Suprapubic skin (tissue), 4 donors: ENCODE measurements at places on chromosomes 16 and 17. TPM values are rescaled to one million over a fixed set of nuclear protein-coding genes. Genes with fewer than 3 reads are reported as not detected.

The EPN3 gene
- 90.7 TPM for total RNA-seq

The SNN gene
- 32.7 TPM for total RNA-seq

The MT1H gene
- 3.9 TPM for total RNA-seq

The IST1 gene
- 209 TPM for total RNA-seq

The CHD9NB gene
- total RNA-seq = 8.7 TPM

The SMIM22 gene
- total RNA-seq = not detected

The TMEM238L gene
- 8.9 TPM for total RNA-seq

The GDPD1 gene
- total RNA-seq = 1.8 TPM

The SCGB1C2 gene
- total RNA-seq = not detected

The RPA1 gene
- 43.0 TPM for total RNA-seq

The XAF1 gene
- total RNA-seq = 4.3 TPM

DNA sequence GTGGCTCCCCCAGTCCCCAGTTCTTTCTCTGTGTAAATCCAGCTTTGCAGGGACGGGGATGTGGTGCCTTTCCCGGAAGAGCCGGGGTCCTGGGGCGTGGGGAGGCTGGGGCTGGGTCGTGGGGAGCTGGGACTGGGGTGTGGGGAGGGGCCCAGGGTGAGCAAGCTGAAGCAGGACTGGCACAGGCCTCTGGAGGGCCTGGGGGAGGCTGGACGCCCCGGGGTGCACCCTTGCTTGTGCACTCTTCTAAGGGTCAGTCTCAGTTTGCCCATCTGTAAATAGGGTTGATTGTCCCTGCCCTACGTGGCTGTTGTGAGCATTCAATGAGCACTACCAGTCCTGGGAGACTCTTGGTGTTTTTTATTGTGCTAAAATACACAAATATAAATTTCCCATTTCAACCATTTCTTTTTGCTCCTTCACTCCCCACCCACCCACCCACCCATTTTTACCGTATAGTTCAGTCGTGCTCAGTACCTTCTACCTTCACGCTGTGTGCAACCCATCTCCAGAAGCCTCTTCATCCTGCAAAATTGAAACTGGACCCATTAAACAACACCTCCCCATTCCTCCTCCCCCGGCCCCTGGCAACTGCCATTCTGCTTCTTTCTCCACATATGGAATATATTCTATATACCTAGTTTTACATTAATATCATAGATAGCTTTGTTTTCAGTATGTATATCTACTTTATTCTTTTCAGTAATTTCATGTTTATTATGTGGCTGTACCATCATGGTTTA is 7.8 kb upstream of the TBC1D3B start:
- no peaks in the 10 kb centered on the region for H3K36me3 ChIP-seq
- H3K27ac ChIP-seq = no peak overlapping the region
- peak overlapping the region; percentile 52 for H3K4me3 ChIP-seq
- peaks cover 20% of the 10 kb centered on the region for H3K4me1 ChIP-seq
- H3K27me3 ChIP-seq = peaks cover 35% of the 10 kb centered on the region

DNA sequence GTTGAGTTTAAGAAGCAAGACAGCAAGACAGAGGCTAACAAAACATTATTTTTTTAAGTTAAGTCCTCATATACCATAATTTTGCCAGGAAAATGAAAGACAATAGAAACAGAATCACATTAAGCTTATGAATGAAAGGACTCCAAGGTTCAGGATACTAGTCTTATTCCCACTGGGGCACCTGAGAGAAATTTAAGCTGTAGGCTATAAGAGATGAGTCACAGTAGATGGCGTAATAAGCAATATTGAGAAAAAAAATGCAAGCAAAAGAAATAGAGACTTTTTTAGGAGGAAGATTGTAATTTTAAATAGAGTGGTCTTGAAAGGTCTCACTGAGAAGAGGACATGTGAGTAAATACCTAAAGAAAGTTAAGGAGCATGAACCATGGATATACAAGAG is 57.1 kb upstream of the KIF2B start:
- no peak overlapping the region for H3K4me3 ChIP-seq
- no peak overlapping the region for H3K27ac ChIP-seq
- H3K27me3 ChIP-seq = no peaks in the 10 kb centered on the region
- no peaks in the 10 kb centered on the region for H3K36me3 ChIP-seq
- no peak for DNase-seq

DNA sequence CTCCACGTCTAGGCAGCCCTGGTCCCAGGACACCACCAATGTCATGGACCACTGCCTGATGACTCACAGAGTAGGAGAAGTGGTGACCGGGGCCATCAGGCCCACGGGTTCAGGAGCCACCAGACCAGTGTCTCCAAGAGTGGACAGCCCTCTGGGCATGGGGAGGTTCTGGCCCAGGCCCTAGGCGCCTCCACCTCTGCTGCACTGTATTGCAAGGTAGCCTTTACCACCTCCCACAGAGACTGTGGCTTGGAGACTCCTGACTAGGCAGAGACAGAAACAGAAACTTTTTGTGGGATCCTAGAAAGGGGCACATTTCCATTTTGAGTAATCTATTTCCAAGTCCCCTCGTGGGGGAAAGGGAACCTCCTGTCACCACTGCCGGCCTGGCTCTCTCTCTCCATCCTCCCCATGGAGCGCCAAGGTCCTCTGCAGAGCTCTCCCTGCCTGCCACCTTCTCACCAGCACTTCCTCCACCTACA is 2.9 kb downstream of the CDIP1 start:
- H3K36me3 ChIP-seq = no peaks in the 10 kb centered on the region
- DNase-seq = no peak
- peaks cover 24% of the 10 kb centered on the region for H3K4me1 ChIP-seq
- peak overlapping the region; percentile 2 for H3K27ac ChIP-seq
- no peak overlapping the region for H3K4me3 ChIP-seq

GRCh38 chr16:88530858-88531203 is 39.4 kb upstream of the ZC3H18 start:
- H3K27me3 ChIP-seq = no peaks in the 10 kb centered on the region
- H3K4me3 ChIP-seq = no peak overlapping the region
- H3K4me1 ChIP-seq = peaks cover 35% of the 10 kb centered on the region
- DNase-seq = no peak
- H3K36me3 ChIP-seq = no peaks in the 10 kb centered on the region

DNA sequence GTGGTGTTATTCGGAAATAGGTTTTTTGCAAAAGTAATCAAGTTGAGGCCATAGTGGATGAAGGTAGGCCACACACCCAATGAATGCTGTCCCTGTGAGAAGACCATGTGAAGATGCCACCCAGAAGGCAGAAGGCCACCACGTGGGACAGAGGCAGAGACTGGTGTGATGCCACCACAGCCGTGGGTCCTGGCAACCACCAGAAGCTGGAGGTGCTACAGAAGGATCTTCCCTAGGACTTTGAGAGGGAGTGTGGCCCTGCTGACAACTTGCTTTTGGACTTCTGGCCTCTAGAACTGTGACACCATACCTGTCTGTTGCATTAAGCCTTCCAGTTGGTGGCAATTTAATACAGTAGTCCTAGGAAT is 49.3 kb downstream of the RMI2 start:
- H3K36me3 ChIP-seq = no peaks in the 10 kb centered on the region
- no peak overlapping the region for H3K4me3 ChIP-seq
- H3K4me1 ChIP-seq = peaks cover 10% of the 10 kb centered on the region
- H3K27me3 ChIP-seq = no peaks in the 10 kb centered on the region
- no peak overlapping the region for H3K27ac ChIP-seq

- no peak for DNase-seq
- H3K4me1 ChIP-seq = peaks cover 20% of the 10 kb centered on the region
- H3K27me3 ChIP-seq = no peaks in the 10 kb centered on the region
- H3K4me3 ChIP-seq = no peak overlapping the region
These were observed 21.9 kb downstream of the ST3GAL2 start for GRCh38 chr16:70416748-70417616.

DNA sequence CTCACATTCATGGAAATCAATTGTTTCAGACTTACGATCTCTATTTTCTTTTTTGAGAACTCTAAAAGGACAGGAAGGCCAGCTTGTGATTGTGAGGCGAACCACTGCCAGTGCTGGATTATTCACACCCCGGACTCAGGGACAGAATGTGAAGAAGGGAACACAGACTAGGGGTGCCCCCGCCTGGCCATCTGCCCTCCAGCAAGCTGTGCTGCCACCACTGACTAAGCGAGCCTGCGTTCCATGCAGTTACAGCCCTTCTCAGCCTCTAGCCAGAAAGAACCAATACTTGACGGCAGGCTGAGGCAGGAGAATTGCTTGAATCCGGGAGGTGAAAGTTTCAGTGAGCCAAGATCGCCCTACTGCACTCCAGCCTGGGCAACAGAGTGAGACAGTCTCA is 2.8 kb downstream of the HAGH start:
- H3K27me3 ChIP-seq = no peaks in the 10 kb centered on the region
- no peak overlapping the region for H3K27ac ChIP-seq
- no peak overlapping the region for H3K4me3 ChIP-seq
- H3K4me1 ChIP-seq = peaks cover 29% of the 10 kb centered on the region
- no peak for DNase-seq
- H3K36me3 ChIP-seq = peaks cover 36% of the 10 kb centered on the region

- H3K36me3 ChIP-seq = peaks cover 19% of the 10 kb centered on the region
- DNase-seq = no peak
- H3K4me1 ChIP-seq = peaks cover 32% of the 10 kb centered on the region
- H3K27me3 ChIP-seq = no peaks in the 10 kb centered on the region
- H3K4me3 ChIP-seq = no peak overlapping the region
These were observed 2.2 kb downstream of the GALNS start for GRCh38 chr16:88854306-88855111.

GRCh38 chr16:27720731-27721530 is 171.0 kb downstream of the KATNIP start:
- H3K36me3 ChIP-seq = no peaks in the 10 kb centered on the region
- no peak for DNase-seq
- H3K27me3 ChIP-seq = no peaks in the 10 kb centered on the region
- H3K4me3 ChIP-seq = peak overlapping the region; percentile 29
- H3K4me1 ChIP-seq = peaks cover 47% of the 10 kb centered on the region

GRCh38 chr16:85195900-85196772 is 83.9 kb upstream of the CIBAR2 start:
- H3K36me3 ChIP-seq = no peaks in the 10 kb centered on the region
- no peak overlapping the region for H3K4me3 ChIP-seq
- H3K27ac ChIP-seq = peak overlapping the region; percentile 64
- no peak for DNase-seq
- H3K27me3 ChIP-seq = no peaks in the 10 kb centered on the region
- H3K4me1 ChIP-seq = peaks cover 44% of the 10 kb centered on the region

GRCh38 chr16:9849697-9850245 is 332.5 kb downstream of the GRIN2A start:
- DNase-seq = no peak
- H3K4me3 ChIP-seq = no peak overlapping the region
- H3K27me3 ChIP-seq = no peaks in the 10 kb centered on the region
- H3K27ac ChIP-seq = no peak overlapping the region
- H3K36me3 ChIP-seq = no peaks in the 10 kb centered on the region
- no peaks in the 10 kb centered on the region for H3K4me1 ChIP-seq

DNA sequence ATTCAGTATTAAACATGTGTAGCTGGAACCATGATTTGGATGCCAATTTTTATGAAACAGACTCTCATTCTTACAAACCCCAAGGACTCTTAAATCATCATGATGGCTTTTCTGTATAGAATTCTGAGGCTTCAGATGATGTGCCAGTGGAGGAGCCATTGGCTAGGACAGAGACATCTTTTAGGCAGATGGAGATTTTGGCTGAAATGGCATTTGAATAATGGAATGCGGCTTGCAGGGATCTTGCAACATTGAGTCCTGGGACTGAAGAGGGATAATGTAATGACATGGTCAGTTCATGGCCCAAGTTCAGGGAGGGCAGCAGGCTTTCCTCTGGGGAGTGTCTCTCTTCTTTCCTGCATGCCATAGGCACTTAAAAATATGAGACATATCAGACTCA is 172.4 kb downstream of the ABCA8 start:
- H3K36me3 ChIP-seq = no peaks in the 10 kb centered on the region
- H3K27me3 ChIP-seq = no peaks in the 10 kb centered on the region
- peak; percentile 81 for DNase-seq
- H3K4me1 ChIP-seq = peaks cover 18% of the 10 kb centered on the region

DNA sequence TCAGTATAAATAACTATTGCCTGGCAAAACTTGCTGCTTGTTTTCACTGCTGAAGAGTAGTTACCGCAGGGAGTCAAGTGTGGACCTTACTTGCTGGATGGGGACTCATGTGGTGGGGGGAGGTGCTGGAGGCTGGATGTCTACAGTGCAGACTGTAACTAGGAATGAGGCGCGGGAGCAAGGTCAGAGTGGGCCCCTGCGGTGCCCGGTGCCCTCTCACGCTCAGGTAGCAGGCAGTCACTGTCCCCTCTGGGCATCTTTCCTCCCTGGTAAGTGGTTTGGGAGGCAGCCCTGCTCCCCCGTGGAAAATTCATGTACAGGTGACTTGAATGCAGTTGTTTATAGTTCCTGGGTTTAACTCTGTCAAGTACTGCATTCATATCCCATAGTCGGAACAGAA is 4.6 kb downstream of the EMC8 start:
- DNase-seq = no peak
- peaks cover 14% of the 10 kb centered on the region for H3K4me1 ChIP-seq
- H3K27me3 ChIP-seq = no peaks in the 10 kb centered on the region
- no peak overlapping the region for H3K27ac ChIP-seq

DNA sequence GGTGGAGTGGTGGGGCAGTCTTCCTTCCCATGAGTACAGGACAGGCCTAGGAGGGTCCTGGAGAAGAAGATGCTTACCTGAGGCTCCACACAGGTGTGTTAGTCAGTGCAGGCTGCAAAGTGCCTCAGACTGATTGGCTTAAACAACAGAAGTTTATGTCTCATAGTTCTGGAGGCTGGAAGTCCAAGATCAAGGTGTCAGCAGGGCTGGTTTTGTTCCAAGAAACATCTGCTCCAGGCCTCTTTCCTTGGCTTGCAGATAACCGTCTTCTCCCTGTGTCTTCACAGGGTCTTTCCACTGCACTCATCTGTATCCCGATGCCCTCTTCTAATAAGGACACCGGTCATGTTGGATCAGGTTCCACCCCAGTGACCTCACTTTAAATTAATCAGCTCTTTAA is 153.0 kb downstream of the NTN1 start:
- H3K27ac ChIP-seq = no peak overlapping the region
- H3K27me3 ChIP-seq = no peaks in the 10 kb centered on the region
- H3K4me1 ChIP-seq = peaks cover 3% of the 10 kb centered on the region
- no peak for DNase-seq
- H3K4me3 ChIP-seq = no peak overlapping the region
- H3K36me3 ChIP-seq = no peaks in the 10 kb centered on the region

DNA sequence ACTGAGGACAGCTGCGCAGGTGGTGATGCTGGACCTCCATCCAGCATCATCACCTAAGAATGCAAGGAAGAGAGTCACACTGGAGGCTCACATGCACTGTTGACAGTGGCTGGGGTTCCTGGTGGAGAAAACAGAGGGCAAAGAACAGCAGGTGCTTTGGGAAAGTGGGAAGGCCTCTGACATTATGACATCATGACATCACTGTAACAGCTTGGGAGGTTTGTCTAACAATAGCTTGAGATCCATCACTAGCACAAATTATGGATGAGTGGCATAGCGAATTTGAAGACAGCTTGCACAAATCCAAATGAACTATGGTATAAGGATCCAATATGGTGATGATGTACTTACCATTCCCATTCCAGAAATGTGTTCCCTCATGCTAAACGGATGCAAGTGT is 226.5 kb upstream of the MPHOSPH6 start:
- no peak overlapping the region for H3K4me3 ChIP-seq
- DNase-seq = no peak
- H3K4me1 ChIP-seq = no peaks in the 10 kb centered on the region
- no peaks in the 10 kb centered on the region for H3K27me3 ChIP-seq
- H3K36me3 ChIP-seq = no peaks in the 10 kb centered on the region

- DNase-seq = peak; percentile 84
- peak overlapping the region; percentile 74 for H3K4me3 ChIP-seq
- peaks cover 50% of the 10 kb centered on the region for H3K4me1 ChIP-seq
- H3K27ac ChIP-seq = peak overlapping the region; percentile 72
- no peaks in the 10 kb centered on the region for H3K36me3 ChIP-seq
- no peaks in the 10 kb centered on the region for H3K27me3 ChIP-seq
These were observed 632 bp upstream of the RTN4RL1 start for GRCh38 chr17:2025622-2026309.
